ENCODE measurements at places on chromosomes 2 and 18.

- no peak for DNase-seq
These were observed 389.4 kb upstream of the KLHL29 start for GRCh38 chr2:22995576-22995975.

GRCh38 chr2:457262-457661 lies 169.4 kb upstream of the ALKAL2 start:
- no peak for DNase-seq

- no peak for DNase-seq
These were observed 446.7 kb downstream of the SETBP1 start for GRCh38 chr18:45127405-45127804.

DNA sequence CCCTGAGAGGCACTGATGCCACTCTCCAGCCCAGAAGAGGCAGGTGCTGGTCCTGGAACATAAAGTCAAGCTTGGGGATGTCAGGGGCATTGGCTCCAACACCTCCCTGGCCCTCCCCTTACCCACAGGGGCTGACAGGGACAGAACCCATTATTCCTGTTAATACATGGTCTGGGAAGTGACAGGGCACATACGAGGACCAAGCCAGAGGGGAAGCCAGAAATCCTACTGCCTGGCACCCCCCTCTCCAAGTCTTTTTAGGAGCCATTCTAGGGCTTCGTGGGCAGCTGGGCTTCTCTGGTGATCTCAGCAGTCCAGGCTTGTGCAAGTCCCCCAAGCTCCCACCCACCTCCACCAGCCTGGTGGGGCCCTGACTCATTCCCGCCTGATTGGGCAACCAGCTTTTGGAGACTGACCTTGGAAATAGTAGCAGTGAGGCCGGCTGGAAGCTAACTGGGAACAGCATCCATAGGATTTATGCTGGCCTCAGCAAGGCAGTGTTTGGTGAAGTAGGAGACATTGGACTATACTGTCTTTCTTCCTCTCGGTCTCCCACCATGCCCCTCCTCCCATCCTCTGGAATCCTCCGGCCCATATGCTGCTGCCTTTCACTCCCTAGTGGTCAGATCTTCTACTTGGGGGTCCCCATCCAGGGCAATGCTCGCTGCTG lies 86.4 kb upstream of the HK2 start:
- DNase-seq: no peak

DNA sequence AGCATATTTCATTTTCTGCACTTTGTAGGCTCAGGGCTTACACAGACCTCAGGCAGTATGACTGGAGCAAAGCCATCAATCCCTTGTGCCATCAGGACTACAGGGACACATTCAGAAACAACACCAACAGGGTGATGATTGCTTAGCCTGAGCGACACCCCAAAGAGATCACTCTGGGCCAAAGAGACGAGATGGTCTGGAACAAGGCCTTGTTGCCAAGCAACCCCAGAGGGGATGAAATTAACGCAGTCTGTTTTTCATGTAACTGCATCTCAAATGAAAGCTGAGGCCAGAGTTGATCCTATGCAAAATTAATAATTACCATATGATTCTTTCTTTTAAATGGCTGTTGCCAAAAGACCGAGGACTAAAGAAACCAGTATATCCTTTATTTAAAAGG lies 20.2 kb upstream of the B3GNT2 start:
- DNase-seq: no peak

DNA sequence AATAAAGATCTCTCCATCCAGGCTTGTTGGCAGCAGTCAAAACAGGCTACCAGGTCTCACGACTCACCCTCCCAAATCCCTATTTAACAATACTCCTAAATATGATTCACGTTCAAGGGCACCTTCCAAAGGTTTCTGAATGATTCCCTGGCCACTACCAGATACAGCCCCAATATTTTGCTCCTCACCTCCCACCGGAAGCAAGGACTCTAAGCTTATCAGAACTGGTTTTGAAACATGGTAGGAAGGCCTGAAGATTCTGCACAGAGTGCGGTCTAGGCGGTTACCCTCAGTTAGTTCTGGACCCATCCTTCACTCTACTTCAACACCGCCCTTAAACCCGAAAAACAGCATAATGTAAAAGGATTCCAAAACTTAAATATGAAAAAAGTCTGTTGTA lies 5.2 kb downstream of the PPP4R1 start:
- no peak for DNase-seq

GRCh38 chr2:121346859-121347258 lies 61.9 kb upstream of the TFCP2L1 start:
- no peak for DNase-seq

DNA sequence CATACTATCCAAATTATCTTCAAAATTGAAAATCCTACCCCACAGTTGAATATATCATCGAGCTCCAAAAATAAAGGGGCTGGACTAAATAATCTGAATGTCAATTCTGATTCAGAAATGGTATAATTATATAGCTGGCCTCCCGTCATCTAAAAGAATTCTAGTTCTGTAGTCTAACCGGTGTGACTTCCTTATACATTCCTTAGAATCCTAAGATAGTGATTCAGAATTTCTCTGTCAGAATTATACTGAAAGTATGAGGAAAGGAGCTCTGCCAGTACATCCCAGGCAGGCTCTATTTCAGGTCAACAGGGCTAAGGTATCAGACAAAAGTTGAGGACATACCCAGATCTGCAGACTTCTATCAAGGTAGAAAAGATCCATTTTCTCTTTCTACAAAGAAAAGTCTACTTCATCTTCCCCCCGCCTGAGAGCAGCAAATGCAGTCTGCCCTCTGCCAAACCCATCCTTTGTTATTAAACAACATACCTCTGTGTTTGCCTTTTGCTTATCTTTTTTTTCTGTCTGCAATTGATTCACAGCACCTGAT lies 128.5 kb downstream of the METTL4 start:
- no peak for DNase-seq

DNA sequence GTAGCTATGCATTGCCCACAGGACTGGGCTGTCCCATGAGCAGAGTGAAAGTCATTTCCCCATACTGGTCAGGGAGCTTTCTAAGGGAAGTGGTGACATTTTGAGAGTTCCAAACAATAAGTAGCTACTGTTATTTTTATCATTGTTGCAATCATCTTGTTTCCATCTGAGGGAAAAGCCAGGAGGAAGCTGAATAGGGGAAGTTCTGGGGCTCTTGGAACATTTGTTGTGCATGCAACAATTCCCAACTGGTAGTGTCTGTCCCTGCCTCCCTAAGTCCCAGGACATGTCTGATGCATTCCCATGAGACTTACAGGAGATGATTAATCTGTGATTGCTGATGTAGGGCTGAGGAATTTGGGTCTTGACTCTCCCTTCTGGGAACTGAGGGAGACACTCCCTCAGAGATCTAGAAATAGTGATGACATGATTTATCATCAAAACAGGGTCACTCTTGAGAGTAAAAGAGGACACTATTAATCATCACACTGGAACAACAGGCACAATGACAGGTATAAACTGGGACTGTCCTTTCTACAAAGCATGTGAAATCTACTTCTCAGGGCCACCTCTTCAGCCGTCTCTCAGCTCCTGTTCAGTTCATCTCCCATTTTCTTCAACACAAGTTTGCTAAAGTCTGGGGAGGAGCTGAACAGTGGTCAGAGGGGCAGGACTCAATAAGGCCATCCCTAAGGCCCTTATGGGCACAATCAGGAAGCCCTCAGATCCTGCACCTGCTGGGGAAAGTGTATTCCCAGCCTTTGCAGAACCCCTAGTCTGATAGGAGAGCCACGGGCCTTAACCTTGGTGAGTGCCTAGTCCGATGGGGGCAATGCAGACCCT lies 28.0 kb upstream of the MARCO start:
- DNase-seq: no peak

Data from nucleus accumbens (tissue), 56 donors.